Naive B cell (primary cell): ENCODE measurements at places on chromosomes 13 and 19. TPM values are rescaled to one million over a fixed set of nuclear protein-coding genes. Genes with fewer than 3 reads are reported as not detected.
A peak's percentile ranks its signal among the peaks of the same experiment; 100 is the strongest.

The CACNG6 gene
- polyA plus RNA-seq, result not detected

- peak; percentile 56 for DNase-seq
Measured at GRCh38 chr13:108185223-108185622, 30.1 kb downstream of the LIG4 start.

- DNase-seq, result peak; percentile 21
Measured at GRCh38 chr19:34096020-34096915, 76.0 kb upstream of the LSM14A start.

The SELENOV gene
- not detected for polyA plus RNA-seq

GRCh38 chr13:91020461-91021034 is 326.9 kb upstream of the MIR17HG start:
- DNase-seq, result no peak

DNA sequence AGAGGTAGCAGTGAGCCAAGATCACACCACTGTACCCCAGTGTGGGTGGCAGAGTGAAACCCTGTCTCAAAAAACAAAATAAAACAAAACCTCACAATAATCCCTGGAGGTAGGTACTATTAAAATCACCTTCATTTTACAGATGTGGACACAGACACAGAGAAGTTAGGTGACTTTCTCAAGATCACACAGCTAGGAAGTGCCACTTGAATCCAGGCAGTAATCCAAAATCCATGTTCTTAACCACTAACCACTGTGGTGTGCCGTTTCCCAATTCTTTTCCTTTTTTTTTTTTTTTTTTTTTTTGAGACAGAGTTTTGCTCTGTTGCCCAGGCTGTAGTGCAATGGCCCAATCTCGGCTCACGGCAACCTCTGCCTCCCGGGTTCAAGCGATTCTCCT is 9.0 kb downstream of the PPP1R14A start:
- no peak for DNase-seq

- DNase-seq, result no peak
Measured at GRCh38 chr13:23707674-23708073, 137.5 kb downstream of the TNFRSF19 start.

The GAPDHS gene
- not detected for polyA plus RNA-seq

The TRPC4 gene
- not detected for polyA plus RNA-seq

The ZNF865 gene
- not detected for polyA plus RNA-seq

GRCh38 chr13:106284358-106284757 is 251.1 kb downstream of the EFNB2 start:
- DNase-seq, result no peak
